ENCODE measurements at places on chromosomes 12 and 14.

DNA sequence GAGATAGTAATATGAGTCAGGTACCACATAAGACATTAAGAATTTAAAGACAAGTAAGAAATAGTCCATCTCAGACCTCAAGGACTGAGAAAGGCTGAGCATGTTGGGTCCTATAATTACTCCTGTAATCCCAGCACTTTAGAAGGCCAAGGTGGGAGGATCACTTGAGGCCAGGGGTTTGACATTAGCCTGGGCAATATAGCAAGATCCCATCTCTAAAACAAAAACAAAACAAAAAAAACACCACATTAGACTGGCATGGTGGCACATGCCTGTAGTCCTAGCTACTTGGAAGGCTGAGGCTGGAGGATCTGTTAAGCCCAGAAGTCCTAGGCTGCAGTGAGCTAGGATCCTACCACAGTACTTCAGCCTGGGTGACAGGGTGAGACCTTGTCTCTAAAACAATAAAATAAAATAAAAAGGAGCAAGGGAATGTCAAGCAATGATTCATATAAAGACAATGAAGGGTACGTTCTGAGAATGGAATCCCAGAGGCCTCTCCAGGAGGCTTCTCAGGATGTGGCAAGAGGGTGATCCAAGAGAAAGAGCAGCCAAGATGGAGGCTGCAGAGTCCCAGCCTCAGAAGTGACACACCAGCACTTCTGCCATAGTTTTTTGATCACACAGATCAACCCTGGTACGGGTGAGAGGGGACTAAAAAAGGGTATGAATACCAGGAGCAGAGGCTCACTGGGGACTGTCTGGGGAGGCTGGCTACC lies 206.4 kb downstream of the CRADD start:
- DNase-seq = peak; percentile 43

DNA sequence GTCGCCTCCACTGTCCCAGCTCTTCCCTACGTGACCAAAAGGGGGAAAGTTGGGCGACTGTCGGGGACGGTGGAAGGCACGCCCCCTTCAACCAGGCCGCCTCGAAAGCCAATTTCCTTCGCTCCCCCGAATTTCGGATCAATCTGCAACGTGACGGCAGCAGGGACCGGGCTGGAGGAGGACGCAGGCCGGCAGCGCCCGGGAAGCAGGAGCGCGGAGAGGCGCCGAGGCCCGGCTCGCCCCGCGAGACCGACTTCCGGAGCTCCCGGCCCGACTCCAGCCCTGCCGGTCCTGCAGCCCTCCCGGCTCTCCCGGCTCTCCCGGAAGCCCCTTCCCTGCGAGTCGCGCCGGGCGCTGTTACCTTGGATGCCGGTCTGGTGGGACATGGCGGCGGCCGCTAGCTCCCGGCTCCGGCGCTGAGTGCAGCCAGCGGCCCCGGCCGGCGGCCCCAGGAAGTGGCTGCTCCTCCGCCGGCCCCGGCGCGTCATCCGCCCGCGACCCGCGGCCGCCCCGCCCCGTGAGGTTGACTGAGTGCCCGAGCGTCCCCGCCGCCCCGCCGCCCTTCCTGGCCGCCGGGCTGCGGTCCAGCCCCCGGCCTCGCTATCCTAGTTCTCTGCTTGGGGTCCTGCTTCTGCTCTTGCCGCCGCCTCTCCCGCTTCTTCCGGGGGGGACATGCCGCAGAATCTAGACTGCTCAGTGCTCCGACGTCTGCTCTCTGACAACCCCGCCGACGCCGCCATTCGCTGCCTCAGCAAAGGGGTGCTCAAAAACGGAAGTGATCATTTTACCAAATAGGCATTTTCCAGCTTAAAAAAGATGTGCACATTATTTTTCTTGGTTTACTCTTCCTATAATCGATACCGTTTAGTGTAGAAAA lies at the start of gene TWF1:
Gene TWF1 (minus strand): TSS at position 458 of the 877 bp plus-strand sequence. CDS start 72 bp downstream, at position 386.
- DNase-seq = no peak

DNA sequence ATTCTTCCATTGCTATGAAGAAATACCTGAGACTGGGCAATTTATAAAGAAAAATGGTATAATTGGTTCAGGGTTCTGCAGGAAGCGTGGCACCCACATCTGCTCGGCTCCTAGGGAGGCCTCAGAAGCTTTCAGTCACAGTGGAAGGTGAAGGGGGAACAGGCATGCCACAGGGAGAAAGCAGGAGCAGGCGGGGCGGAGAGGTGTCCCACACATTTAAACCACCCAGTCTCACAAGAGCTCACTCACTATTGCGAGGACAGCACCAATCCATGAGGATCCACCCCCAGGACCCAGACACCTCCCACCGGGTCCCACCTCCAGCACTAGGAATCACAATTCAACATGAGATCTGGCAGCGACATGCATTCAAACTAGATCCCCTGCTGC lies 56.0 kb upstream of the C14orf180 start:
- DNase-seq = no peak

DNA sequence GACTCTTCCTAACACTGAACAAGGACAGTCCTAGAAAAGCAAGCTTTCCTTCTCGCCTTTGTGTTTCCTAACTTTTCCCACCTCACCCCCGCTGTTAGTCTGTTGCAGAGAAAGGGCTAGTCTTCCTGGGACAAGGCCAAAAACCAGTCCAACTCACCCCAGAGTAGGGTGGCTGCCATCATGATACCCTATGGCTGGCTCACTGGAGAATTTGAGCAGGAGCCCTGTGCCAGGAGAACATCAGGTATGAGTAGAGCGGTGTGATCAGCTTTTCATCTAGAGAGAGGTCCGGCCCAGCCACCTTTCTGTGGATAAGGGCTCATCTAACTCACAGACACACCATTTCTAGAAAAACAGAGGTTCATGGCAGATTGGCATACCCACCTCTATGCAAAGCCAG lies 16.7 kb upstream of the ZFP36L1 start:
- DNase-seq = no peak

GRCh38 chr14:69350892-69351291 lies 47.2 kb downstream of the ERH start:
- no peak for DNase-seq
